ENCODE measurements at places on chromosomes 7 and 10. TPM values are rescaled to one million over a fixed set of nuclear protein-coding genes. Genes with fewer than 3 reads are reported as not detected.

ABCB4 gene
- 0.18 TPM for polyA plus RNA-seq

TUBB8 gene
- 0.13 TPM for polyA plus RNA-seq

FBXL13 gene
- polyA plus RNA-seq: 1.1 TPM

WDFY4 gene
- polyA plus RNA-seq: not detected

UNC5B gene
- polyA plus RNA-seq: 13.8 TPM

SPDYE5 gene
- not detected for polyA plus RNA-seq

SPRN gene
- polyA plus RNA-seq: 0.78 TPM

PAPOLB gene
- not detected for polyA plus RNA-seq

CYP3A5 gene
- 0.31 TPM for polyA plus RNA-seq

ZNF487 gene
- polyA plus RNA-seq: 5.7 TPM

STEAP2 gene
- 9.5 TPM for polyA plus RNA-seq

RBP3 gene
- not detected for polyA plus RNA-seq

PAX4 gene
- not detected for polyA plus RNA-seq

VGF gene
- polyA plus RNA-seq: 54.3 TPM

FAM24B gene
- polyA plus RNA-seq: 9.2 TPM

UBE2D4 gene
- polyA plus RNA-seq: 22.8 TPM

IFIT1 gene
- 4.4 TPM for polyA plus RNA-seq

DEPP1 gene
- 5.3 TPM for polyA plus RNA-seq

OR2A1 gene
- not detected for polyA plus RNA-seq

SLC26A5 gene
- polyA plus RNA-seq: not detected

LRRC17 gene
- 138 TPM for polyA plus RNA-seq

ACTR3C gene
- 0.16 TPM for polyA plus RNA-seq

SEC24C gene
- polyA plus RNA-seq: 73.6 TPM

ACTL6B gene
- polyA plus RNA-seq: 0.67 TPM

LLCFC1 gene
- polyA plus RNA-seq: not detected

EFCAB10 gene
- polyA plus RNA-seq: 0.51 TPM

GFRA1 gene
- polyA plus RNA-seq: 2.6 TPM

MMP21 gene
- polyA plus RNA-seq: not detected

R3HCC1L gene
- 7.4 TPM for polyA plus RNA-seq

CLDN4 gene
- polyA plus RNA-seq: 4.6 TPM

ZNF365 gene
- polyA plus RNA-seq: 4.5 TPM

STEAP1 gene
- polyA plus RNA-seq: 23.4 TPM

ZNF467 gene
- 4.1 TPM for polyA plus RNA-seq

FAM131B gene
- polyA plus RNA-seq: 43.6 TPM

AKR1C4 gene
- not detected for polyA plus RNA-seq

CPA5 gene
- polyA plus RNA-seq: 1.3 TPM

SSC4D gene
- 2.0 TPM for polyA plus RNA-seq

WNT8B gene
- polyA plus RNA-seq: 0.28 TPM

POLD2 gene
- 194 TPM for polyA plus RNA-seq

Measured in SK-N-SH (cell line).